ENCODE measurements at places on chromosomes 2 and 18.

GRCh38 chr2:205934443-205934842 lies 151.5 kb downstream of the INO80D start:
- DNase-seq: no peak

DNA sequence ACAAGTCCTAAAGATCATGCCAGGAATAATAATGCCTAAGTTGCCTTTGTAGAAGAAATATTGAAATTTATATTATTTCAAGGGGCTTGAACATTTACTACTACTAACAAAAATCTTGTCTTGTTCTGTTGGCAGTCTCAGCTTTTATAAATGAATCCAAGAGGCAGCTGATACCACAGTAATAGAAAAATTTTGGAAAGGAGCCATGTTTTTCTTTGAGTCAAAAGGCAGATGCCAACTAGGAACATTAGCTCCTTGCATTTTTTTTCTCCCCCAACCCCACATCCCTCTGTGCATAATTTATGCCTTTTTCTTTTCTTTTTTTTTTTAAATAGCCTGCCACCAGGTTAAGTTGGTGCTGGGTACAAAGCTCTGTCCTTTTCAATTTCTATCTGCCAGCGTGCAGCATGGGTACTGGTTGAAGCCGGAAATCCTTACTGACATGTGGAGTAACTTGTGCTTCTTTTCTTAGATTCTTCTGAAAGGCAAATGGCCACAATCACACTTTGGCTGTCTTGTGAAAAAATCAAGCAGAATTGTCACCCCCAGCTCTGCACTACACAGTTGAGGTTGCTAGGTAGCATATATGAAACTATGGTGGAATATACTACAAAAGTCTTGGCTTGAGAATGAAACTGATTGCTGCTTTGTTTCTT lies 98.8 kb downstream of the RHBDD1 start:
- no peak for DNase-seq

- DNase-seq: no peak
Measured at GRCh38 chr18:21242780-21243401, 859 bp downstream of the GREB1L start.

DNA sequence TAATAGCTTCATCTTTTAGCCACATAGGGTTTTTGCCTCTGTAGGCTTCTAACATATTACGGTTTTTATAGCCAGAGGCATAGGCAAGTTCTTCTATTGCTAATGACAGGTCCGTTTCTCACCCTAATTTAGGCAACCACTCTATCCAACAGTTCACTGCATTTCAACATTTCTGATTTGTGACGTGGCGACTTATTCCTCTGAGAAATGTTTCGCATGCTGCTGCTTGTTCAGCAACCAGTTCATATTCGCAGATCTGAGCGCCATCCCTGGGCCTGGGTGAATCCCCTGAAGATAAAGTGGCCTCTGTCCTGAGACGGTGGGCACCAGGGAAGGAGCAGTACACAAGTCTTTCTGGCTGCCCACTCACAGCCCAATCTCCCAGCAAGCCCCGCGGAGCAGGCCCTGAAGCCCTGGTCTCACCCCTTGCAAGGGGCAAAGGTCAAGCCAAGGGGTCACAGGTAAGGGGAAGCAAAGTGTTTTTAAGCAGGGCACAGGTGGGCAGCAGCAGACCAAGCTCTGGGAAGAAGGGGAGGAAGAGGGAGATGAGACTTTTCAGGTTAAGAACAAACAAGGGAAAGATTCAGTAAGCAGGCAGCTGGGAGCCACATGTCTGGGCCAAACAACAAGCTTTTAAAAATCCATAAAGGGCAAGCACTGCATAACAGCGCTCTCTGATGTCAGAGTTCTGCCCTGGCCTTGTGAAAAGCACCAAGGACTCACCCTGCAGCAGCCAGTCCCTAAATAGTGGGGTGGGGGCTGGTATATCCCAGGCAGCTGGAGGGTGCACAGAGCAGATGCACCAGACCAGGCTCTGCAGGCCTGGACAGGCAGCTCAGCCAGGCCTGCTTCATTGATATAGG lies 10.8 kb upstream of the COX7A2L start:
- no peak for DNase-seq

DNA sequence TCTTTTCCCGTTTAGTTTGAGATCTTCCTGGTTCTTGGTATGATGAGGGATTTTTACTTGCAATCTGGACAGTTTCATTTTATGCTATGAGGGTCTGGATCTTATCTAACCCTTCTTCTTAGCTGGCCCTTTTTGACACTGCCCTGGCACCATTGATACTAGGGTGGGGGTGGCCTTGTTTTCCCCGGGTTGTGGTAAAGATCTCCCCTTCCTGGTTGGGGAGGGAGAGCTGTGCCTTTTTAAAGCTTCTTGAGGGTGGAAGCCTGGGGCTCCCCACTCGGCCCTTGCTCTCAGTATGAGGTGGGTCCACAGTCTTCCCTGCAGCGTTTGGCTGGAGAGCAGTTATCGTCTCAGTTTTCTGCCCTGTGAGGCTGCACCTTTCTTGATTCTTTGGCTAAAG lies 66.1 kb downstream of the ASB1 start:
- DNase-seq: no peak

DNA sequence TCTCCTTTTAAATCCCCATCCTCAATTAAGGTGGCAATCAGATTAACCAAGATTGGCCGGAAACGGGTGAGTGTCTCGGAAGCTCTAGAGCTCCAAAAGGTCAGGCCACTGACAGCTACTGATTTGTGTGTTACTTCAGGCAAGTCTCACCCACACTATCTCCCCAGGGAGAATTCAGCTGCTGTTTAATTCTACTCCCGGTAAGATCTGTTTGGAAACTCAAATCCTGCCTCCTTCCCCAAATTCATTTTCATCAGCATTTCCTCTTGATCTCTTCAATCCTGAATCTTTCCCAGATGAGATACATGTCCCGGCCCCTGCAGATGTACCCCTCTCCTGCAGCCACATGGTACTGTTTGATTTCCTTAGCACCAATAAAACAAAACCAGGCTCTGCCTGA lies 34.9 kb downstream of the EFR3B start:
- no peak for DNase-seq
